ENCODE measurements at places on chromosomes 16 and 17.

- no peak for DNase-seq
Measured at GRCh38 chr16:89744813-89745212, 23.5 kb downstream of the ZNF276 start.

DNA sequence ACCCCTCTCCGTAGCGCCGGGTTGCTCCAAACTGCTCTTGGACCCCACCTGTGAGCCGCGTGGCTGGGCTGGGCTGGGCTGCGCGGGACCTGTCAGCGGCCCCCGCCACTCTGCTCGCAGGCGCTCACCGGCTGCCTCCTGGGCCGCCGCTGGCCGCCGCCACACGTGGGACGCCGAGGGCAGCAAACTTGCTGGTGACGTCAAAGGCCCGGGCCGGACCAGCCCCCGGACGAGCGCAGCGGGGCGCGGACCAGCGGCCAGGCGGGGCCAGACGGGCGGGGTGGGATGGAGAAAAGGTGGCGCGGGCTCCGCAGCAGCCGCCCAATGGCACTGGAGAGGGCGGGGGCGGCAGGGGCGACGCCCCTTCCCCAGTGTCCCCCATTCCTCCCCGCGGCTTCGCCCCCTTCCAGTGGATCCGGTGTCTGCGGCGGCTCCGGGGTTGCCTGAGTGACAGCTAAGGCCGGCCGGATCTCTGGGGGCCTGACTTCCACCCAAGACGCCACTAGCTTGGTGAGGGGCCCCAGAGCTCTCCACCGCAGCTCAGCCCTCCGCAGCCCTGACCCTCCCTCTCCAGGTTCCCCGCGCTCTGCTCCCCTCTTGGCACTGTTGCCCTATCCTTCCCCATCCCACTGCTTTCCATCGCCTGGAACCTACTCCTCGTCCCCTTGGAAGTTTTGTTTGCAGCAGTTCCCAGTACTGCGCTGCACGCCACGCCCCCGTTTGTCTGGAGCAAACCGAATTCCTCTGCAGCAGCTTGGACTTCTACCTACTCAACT is at the start of gene HS3ST3A1:
Gene HS3ST3A1 (minus strand): TSS at position 154 of the 776 bp plus-strand sequence. CDS start 800 bp downstream, outside the sequence.
- DNase-seq, result peak; percentile 83

- peak; percentile 57 for DNase-seq
Measured at GRCh38 chr17:1486802-1487695, 5.4 kb downstream of the MYO1C start.

DNA sequence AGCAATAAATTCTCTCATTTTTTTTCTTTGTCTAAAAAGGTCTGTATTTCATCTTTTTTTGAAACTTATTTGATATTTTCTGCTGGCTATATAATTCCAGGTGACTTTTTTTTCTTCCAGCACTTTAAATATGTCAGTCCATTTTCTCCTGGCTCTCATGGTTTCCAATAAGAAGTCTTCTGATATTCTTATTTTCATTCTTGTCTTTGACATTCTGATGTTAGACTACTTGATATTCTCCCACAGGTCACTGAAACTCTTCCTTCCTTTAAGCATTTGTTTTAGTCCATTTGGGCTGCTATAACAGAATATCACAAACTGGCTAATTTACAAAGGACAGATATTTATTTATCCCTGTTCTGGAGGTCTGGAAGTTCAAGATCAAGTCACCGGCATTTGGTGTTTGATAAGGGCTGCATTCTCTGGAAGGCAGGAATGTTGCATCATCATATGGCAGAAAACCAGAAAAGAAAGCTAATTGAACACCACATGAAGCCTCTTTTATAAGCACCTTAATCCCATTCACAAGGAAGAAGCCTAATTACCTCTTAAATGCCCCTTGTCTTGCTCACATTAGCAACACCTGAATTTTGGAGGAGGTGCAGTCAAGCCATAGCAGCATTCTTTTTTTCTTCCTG is 242.1 kb upstream of the TNRC6C start:
- DNase-seq, result no peak

DNA sequence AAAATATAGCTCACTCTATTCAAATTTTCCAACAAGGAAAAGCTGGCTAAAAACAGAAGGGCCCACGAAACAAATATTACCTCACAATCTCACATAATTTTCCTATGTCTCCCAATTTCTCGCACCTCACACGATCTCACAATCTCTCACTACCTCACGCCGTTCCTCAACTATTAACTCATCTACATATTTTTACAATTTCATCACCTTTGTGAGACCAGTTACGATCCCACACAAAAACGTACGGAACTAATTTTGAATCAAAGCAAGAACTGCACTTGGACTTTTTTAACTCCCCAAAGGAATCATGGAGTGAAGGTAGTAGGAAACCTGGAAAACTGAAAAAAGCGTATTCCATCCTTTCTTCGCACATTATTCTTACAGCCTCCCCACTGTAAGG is 1.1 kb downstream of the CBX1 start:
- peak; percentile 70 for DNase-seq

DNA sequence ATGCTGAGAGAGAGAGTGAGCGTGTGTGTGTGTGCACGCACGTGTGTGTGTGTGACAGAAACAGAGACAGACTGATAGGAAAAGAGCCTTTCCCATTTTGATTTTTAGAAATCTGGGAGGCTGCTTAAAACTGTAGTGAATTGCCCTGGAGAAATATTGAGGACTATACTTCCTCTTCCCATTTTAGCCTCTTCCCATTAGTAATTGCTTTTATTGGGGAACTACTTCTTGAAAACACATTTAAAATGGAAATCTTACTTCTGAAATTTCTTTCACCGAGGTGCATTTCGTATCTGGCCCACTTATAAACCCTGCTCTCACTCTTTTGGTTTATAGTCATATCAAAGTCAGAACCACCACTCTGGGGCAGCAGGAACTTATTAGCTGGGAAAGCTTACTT is 47.1 kb downstream of the NUP93 start:
- DNase-seq, result no peak

- peak; percentile 84 for DNase-seq
Measured at GRCh38 chr17:45364531-45365390, 47.9 kb upstream of the MAP3K14 start.

GRCh38 chr16:89586853-89587252 is 11.3 kb downstream of the CPNE7 start:
- DNase-seq, result peak; percentile 66

- DNase-seq, result no peak
Measured at GRCh38 chr16:9268446-9268845, 177.0 kb downstream of the HAPSTR1 start.

- no peak for DNase-seq
Measured at GRCh38 chr17:72426948-72427760, 306.3 kb downstream of the SOX9 start.

DNA sequence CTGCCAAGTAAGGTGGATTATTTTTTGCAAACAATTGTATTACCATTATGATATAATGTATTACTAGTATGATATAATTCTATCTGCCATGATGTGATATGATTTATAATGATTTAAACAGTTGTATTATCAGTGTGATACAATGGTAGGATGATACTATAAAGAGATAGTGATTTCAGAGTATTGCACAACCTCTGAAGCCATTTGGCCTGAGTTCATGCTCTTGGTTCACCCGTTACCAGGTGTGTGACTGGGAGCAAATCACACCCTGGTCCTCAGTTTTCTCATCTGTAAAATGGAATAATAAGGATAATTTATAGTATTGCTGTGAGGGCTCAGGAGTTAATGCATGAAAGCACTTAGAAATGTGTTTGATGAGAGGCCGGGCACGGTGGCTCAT is 905.0 kb upstream of the RBFOX1 start:
- DNase-seq, result no peak

- peak; percentile 48 for DNase-seq
Measured at GRCh38 chr16:19940195-19940594, 55.5 kb upstream of the GPRC5B start.

DNA sequence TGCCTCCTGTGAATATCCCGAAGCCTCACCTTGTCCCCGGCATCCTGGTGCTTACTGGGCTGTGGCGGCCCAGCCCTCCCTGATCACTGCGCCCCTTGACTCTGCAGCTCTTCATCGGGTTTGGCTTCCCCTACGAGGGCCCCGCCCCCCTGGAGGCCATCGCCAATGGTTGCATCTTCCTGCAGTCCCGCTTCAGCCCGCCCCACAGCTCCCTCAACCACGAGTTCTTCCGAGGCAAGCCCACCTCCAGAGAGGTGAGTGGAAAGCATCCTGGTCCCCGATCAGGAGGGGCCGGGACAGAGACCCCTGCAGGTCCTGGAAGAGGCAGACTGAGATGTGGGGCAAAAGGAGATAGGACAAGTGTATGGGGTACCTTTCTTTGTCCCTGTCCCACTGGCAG is 72.1 kb downstream of the MGAT5B start:
- no peak for DNase-seq

DNA sequence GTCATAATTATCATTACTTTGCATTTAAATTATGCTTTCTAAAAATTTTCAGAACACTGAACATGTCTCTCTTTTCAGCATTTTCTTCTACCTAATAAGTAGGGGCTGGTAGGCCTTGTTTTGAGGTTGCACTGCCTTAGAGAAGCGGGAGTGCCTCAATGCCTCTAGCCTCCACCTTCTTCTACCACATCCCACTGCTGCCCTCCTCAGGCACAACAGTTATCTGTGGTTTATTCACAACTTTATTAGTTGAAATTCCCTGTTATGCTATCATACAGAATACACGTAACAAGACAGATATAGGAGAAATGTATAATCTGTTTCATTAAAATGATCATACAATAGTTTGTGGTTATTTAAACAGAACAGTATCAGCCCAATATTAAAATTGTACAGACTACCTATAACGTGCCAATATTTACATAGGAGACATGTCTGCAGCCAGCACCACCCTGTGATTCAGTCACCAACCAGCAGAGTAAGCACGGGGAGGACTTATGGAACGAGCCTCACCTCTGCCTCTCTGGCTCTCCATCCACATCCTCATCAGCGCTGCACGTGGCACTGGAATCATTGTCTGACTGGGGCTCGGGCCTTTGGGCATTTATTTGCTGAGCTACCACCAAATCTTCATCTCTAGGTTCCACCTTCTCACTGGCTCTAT is 101.2 kb downstream of the TTC19 start:
- DNase-seq, result peak; percentile 38

- peak; percentile 61 for DNase-seq
Measured at GRCh38 chr17:2138761-2139160, 83.9 kb downstream of the HIC1 start.

GRCh38 chr17:21379080-21379711 is 3.0 kb downstream of the KCNJ12 start:
- DNase-seq, result no peak

- DNase-seq, result no peak
Measured at GRCh38 chr17:2888326-2888725, 92.1 kb downstream of the RAP1GAP2 start.

GRCh38 chr16:79177018-79177417 is 423.5 kb downstream of the MAF start:
- no peak for DNase-seq

- DNase-seq, result peak; percentile 26
Measured at GRCh38 chr17:56891751-56892150, 22.1 kb downstream of the TRIM25 start.

All from cardiac fibroblast (primary cell).